Activated CD4-positive, alpha-beta T cell treated with anti-CD3 and anti-CD28 coated beads for 48 hours (primary cell): ENCODE measurements at places on chromosomes 6 and 20.
A peak's percentile ranks its signal among the peaks of the same experiment; 100 is the strongest.

DNA sequence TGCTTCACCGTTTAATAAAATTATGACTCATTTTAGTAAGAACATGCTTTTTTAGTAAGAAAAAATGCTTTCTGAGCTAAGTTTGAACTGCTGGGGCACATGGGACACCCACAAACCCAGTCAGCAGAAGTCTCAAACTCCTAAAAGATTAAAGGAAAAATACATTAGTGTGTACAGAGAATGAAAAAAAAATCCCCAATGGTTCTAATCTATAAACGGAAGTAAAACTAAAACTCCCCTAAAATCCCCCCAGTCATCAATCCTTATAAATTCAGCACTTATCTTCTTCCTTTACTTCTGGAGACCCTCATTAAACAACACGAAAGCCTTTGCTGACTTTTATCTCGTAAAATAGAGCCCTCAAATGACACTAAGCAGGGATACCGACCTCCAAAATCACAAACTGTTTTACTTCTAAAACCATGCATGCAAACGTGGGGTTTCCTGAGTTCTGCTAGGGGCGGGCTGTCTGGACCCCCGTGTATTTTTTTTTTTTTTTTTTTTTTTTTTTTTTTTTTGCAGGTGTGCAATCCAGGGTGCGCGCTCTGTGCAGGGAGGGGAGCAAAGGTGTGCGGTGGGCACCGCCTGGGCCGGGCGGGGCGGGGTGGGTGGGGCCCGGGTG, 1.1 kb upstream of the MYB start:
- DNase-seq = no peak

- no peak for DNase-seq
Observed at GRCh38 chr6:12291839-12292604, 1.9 kb downstream of the EDN1 start.

DNA sequence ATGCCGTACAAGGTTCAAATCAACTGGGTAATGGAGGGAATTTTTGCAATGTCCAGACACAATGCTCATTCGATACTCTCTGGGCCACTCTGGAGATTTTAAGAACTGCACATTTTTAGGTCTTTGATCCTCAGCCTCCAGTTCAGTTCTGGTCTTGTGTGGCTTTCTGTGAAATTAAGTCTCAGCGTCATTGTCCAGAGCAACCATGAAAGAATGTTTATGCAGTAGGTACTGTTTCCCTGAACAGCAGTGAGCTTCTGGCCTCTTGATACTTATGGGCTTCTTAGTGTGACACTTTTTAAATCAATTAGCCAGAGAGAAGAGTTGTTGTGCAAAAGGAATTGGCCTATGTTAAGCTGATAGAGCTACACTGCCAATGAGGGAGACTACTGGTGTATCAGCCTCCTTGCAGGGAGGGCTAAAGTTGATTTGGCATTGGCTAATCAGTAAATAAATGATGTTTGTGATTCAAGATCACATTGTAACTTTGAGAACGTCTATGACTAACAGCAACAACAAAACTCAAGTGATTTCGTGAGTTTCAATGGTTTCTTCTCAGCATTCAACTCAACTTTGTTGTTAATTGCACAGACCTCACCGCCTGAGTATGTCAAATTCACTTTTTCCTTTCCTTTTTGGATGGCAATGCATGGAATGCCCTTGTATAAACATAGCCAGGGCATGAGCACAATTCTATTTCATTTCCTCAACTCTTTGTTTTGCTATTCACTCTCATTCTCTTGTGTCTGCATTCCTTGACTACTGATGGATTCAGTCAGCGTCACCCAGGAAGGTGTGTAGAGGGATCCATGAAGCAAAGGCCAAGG, 85.1 kb downstream of the GJA1 start:
- no peak for DNase-seq

- no peak for DNase-seq
Observed at GRCh38 chr6:107075951-107076381, 39.3 kb downstream of the BEND3 start.

DNA sequence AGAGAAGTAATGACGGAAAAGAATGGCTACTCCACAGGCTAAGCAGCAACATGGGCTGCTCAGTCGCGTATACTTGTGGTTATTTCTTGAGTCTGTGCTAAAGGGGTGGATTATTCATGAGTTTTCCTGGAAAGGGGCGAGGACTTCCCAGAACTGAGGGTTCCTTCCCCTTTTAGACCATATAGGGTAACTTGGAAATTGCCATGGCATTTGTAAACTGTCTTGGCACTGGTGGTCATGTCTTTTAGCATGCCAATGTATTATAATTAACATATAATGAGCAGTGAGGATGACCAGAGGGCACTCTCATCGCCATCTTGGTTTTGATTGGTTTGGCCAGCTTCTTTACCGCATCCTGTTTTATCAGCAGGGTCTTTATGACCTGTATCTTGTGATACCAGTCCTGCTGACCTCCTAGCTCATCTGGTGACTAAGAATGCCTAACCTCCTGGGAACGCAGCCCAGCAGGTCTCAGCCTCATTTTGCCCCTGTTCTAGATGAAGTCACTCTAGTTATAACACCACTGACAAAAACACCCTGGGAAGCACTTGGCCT, 11.4 kb downstream of the LBP start:
- no peak for DNase-seq

- DNase-seq = peak; percentile 100
Observed at GRCh38 chr20:50731055-50731929, at the start of gene PARD6B. PARD6B (plus strand) TSS chr20:50731580; CDS start chr20:50731787, 207 bp downstream.

DNA sequence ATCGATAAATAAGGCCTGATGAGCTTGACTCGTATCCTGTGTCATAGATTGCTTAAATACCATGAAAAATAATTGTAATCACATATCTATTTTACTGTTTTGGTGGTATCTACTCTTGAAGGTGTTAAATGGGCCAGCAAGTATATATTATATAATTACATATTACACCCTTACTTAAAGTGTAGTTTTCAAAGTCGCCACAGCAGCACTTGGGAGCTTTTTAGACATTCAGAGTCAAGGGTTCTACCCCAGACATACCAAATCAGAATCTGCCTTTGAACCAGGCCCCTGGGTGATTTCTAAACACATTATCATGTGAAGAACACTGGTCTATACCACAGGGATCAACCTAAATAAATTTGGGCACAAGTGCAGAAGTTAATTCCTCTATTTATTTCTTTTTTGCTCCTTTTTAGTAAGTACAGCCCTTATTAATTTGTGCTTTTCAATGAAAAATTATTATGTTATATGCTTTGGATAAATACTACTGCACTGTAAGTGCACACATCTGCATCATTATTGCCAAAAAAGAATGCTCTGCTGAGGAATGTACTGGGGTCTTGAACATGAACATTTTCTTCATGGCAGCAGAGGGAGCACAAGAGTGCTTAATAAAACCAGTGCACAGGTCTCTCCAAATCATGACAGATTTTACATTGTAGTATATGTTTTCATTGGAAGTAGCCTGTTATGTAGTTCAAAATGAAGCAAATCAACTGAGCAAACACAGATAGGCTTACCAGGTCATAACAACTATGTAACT, 3.1 kb upstream of the ATXN1 start:
- DNase-seq = no peak

DNA sequence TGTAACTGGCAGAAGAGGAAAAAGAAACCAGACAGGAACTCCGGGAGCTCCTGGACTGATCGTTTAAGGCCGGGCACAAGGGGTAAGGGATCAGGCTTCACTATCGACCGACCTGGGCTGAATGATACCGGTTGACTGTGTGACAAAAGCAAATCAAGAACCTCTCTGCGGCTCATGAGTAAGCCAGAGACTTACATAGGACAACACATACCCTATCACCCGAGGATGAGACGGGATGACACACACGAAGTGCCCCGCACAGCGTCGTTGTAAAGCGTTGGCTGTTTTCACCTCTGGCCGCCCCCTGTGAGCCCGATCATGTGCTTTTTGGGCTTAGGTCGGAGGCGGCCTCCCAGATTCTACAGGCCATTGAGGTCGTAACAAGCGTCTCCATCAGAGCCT, 695 bp upstream of the TGIF2 start:
- peak; percentile 88 for DNase-seq

DNA sequence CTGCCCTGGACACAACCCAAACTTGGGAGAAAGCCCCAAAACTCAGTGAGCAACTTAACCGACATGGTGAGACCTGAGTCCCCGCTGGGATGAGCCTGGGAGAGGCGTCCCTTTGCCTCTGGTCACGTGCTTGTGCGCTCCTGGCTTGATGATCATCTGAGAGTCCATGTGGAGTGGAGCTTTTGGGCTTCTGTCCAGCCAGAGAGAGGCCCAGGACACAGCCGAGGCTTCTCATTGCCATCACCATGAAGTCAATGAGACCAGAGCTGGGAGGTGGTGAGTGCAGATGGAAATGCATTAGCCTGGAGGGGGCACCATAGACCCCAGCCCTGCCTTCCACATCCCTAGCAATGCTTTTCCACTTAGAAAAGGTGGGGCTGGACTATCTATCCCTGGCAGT, 250.0 kb downstream of the SLC24A3 start:
- DNase-seq = no peak

GRCh38 chr6:106250953-106251352, 74.6 kb downstream of the ATG5 start:
- no peak for DNase-seq

- no peak for DNase-seq
Observed at GRCh38 chr20:21607971-21608725, 94.3 kb upstream of the NKX2-2 start.

- DNase-seq = no peak
Observed at GRCh38 chr6:24829657-24830056, 30.9 kb upstream of the ARMH2 start.

GRCh38 chr20:15655295-15655874, 917.9 kb downstream of the KIF16B start:
- no peak for DNase-seq

DNA sequence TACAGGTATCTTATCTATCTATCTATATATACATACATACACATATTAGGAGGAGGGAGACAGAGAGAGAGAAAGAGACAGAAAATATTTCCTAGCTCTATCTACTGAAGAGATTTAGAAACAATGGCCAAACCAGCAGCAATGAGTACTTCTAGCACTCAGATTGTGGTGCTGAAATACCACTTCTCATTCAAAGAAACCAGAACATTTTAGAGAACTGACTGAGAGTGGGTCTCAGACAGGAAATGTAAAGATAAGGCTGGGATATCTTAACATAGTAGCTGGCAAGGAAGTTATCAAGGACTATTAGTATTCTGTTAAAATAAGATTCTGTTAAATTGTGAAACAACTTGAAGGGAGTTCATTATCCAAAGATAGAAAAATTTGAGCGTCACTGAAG, 57.0 kb downstream of the DNAAF9 start:
- no peak for DNase-seq

DNA sequence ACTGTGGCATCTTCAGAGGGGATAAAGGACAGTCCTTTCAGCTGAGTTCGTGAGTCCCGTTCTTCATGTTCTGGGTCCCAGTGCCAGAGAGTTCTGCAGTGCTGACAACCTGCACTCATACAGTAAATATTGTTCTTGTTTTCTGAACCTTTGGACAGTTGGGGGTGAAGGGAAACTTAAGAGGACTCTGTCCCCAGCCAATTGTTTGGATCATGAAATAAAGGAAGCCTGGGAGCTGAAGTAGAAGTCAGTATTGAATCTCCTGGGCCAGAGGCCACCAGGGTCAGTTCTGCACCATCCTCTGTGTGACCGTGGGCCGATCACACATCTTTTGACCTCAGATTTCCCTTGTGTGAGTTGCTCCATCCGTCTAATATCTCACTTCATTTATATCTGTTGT, 3.2 kb downstream of the SLC2A12 start:
- DNase-seq = no peak

- DNase-seq = no peak
Observed at GRCh38 chr6:97702248-97702647, 419.2 kb upstream of the MMS22L start.

DNA sequence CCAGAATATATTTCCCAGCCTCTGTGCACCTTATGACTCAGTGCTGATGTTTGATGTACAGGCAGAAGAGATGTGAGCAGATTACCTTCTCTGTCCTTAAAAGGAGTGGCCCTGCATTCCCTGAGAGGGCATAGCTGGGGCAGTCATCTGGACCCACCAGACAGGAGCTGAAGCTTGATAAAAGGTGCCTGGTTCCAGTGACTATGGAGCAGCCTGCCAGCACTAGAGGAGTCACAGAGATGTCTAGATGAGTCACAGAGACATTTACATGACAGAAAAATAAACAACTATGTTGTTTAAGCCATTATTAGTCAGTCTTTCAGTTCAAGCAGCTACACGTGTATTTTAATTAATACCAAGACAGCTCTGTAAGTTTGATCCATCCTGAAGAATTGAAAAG, 237.1 kb upstream of the MOCS1 start:
- DNase-seq = no peak

- no peak for DNase-seq
Observed at GRCh38 chr20:40562031-40562430, 127.0 kb downstream of the MAFB start.

DNA sequence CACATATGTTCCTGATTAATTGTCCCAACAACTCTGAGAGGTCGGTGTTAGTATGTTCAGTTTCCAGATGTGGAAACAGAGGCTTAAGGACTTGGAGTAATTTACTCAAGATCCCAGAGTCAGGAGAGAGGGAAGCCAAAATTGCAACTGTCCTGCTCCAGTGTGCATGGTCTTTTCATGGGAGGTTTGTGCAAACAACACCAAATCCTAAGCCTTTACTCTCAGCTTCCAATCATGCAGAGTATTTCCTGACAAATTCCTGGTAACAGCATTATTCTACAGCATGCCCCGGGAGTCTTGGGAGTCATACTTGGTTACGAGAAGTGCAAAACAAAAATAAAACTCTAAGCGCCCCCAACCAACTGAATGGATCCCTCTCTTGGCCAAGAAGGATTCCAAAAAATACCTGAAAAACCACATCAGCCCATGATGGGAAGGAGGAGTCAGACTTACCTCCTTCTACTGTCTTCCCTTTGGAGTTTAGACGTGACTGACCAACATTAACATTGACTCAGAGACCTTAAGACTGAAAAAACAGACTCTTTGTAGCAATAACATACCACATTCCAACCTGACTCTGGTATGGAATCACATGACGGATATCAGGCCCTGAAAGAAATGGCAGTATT, 30.8 kb upstream of the PPP1R3G start:
- DNase-seq = no peak

DNA sequence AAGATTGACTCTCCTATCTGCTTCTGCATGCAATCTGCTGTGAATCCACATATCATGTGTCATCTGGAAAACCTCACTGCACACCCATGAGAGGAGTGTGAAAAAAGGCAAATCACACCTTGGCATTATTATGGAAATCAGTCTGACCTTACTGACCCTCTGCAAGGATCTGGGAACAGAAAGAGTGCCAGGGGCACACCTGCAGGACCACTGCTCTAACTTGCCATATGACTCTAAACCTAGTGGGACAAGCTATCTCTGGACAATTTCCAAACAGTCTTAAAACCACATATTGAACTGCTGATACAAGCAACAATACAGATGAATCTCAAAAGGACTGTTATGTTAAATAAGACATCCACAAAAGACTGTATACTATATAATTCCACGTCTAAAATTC, 50.3 kb downstream of the ABHD12 start:
- DNase-seq = no peak

DNA sequence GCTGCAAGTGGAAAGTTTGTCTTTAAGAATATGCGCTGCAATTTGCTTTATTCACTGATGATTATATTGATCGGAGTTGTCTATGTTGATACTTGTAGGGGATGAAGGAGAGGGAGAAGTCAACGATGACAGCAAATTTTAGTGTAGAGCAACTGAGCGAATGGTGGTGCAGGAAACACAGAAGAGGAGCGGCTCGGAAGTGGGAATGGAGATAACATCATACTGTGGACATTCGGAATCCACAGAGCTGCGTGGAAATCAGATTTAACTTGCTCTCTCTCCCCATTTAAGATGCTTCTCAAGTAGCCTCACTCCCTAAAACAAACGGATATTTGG, 722 bp upstream of the TMEM14B start:
- no peak for DNase-seq
